ENCODE measurements at places on chromosomes 13 and 19. TPM values are rescaled to one million over a fixed set of nuclear protein-coding genes. Genes with fewer than 3 reads are reported as not detected.

DNA sequence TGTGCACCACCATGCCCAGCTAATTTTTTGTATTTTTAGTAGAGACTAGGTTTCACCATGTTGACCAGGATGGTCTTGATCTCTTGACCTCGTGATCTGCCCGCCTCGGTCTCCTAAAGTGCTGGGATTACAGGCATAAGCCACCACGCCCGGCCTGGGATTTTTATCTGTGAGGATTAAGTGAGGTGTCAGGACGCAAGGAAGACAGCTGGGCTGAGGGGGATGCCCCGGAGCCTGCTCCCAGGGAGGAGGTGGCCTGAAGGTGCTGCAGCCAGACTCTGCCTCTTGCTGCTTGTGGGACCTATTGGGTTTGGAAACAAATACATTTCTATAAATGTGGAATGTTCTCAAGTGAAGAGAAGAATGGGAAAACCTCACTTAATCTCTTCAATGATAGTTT is 131.6 kb downstream of the OLFM4 start:
- no peak for DNase-seq

The CLEC11A gene
- total RNA-seq = 0.26 TPM

The MAG gene
- total RNA-seq = not detected

DNA sequence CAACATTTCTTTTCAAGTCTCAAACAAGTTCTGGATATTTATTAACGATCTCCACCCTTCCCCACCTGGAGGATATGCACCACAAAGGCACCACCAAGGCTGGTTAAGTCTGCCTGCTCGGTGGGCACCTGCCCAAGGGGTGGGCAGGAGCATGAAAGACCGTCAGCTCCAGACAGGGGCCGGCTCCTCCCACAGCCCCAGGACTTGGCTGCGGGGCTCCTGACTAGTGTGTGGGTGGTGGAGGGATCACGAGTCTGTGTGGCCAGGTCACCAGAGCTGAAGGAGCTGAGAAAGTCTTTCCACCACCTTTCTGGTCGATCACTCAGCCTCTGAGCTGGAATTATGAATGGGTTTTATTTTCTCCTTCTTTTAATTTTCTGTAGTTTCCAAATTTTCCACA is 7.8 kb downstream of the SLC7A1 start:
- DNase-seq = no peak

GRCh38 chr19:46471811-46472543 is 614 bp upstream of the PNMA8A start:
- no peak for DNase-seq
